Hematopoietic multipotent progenitor cell treated with erythropoietin and hydrocortisone succinate and interleukin-3 and kit ligand, for 8 days (in vitro differentiated cells): ENCODE measurements at places on chromosomes 16 and 17.

DNA sequence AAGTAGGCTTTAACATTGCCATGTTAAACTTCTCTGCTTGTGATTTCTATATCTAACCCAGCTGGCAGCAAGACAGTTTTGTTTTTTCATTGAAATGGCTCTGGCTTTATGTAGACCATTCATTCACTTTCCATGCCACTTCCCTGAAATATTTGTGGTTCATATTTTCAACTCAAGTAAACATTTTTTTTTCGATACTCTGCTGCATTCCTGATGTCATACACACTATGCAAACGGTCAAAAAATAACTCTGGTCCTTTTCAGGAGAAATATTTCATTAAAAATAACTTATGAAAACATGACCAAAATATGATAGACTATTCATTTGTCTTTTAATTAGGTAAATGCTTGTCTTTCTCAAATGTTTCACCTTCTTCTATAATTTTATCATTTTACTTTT is 116.3 kb downstream of the USP22 start:
- no peak for DNase-seq

DNA sequence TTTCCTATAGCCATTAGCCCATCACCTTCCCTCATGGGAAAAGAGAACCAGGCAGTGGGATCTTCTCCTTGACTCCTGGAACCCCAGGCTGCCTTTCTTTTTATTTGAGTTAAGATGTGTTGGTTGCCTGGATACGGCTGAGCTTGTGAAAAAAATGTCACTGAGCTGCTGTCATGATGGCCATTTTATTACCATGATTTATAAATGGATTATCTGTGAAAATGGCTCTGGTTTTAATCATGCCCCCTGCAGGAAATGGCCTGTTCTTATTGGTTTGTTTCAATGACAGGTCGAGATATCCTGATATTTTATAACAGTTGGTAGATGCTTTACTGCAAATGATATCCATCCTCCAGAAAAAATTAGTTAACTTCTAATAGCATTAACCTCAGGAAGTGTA is 640.4 kb downstream of the CDH11 start:
- no peak for DNase-seq

GRCh38 chr17:81958633-81959342 is 2.2 kb downstream of the NOTUM start:
- DNase-seq = no peak

GRCh38 chr16:52069866-52070265 is 477.1 kb downstream of the TOX3 start:
- DNase-seq = peak; percentile 1

DNA sequence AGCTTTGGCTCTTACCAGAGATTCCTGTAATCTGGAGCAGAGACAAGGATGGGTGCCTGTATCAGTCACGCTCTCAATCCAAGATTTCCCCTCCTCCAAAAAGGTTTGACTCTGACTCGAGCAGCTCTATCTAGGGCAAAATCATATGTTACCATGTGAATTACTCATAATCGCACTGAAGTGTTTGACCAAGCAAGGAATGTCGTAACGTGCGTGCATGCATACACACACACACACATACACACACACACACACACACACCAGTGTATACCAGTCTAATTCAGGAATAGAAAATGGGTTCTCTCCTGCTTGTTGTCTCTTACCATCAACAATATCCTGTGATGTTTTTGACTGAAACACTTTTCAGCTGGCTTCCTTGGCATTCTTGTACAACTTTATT is 835.1 kb downstream of the KCNJ2 start:
- no peak for DNase-seq

DNA sequence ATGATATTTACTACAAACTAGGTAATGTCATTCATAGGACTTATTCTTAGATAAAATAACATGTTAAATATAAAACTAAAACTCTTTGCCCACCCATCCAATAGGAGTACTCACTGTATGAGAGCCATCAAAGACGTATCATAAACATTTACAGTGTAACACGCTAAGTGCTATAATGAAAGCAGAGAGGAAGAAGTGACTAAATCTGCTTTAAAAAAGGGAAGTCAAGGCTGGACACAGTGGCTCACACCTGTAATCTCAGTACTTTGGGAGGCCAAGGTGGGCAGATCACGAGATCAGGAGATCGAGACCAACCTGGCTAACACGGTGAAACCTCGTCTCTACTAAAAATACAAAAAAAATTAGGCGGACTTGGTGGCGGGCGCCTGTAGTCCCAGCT is 32.4 kb downstream of the SPAG9 start:
- DNase-seq = no peak

- no peak for DNase-seq
These were observed 13.3 kb upstream of the RFWD3 start for GRCh38 chr16:74679983-74680382.

DNA sequence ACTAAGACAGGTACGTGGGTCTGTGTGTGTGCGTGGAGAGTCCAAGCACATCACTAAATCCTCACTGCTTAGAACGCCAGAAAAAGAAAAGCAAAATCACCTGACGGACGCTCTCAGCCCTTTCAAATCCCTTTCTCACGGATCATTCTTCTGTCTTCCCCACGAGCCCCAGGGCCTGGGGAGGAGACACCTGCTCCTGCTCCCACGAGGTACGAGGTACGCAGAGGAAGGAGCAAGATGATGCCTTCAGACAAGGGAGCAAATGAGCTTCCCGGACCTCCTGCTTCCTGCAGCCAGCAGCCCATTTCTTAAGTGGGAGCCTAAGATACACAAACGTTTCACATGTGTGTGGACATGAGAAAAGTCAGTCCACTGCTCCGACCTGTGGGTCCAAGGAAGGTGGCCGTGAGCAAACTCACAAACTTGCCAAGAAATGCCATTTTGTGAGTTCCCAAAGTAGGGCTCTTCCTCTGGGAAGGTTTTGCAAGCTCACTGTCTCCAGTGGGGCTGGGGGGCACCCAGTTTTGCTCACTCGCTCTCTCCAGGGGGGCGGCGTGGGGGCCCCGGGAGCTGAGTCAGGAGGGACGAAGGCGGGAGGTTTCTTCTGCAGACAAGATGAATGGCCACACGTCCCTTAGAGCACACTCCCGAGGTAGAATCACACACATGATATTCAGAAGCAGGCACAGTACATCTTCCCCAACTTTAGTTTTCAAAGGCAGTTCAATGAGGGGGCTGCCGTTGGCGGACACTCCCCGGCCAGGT is 68.1 kb downstream of the MRM3 start:
- no peak for DNase-seq

GRCh38 chr16:56174411-56174810 is 16.9 kb upstream of the GNAO1 start:
- no peak for DNase-seq

GRCh38 chr16:31072540-31073141 is 1.4 kb downstream of the ZNF668 start:
- DNase-seq = peak; percentile 71

DNA sequence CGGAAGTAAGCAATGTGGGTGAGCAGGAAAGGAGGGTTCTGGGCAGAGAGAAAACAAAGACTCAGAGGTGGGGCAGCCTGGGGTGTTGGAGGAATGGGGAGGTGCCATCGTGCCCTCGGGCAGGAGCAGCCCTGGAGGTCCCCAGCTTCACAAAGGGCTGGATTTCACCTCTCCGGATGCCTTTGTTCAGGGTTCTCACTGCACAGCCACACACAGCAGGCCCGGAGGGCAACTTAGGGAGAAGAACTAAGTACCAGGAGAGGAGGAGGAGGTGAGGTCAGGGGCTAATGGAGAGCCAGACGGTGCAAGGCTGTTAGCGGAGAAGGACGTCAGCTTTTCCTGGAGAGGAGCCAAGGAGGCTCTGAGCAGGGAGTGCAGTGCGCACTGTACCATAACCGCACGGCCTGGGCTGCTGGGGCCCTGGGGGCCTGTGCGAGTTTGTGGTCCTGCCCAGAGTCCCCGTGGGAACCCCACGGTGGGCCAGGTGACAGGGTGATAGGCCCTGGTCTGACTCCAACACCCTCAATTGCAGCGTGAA is 9.3 kb downstream of the ARRB2 start:
- DNase-seq = no peak

DNA sequence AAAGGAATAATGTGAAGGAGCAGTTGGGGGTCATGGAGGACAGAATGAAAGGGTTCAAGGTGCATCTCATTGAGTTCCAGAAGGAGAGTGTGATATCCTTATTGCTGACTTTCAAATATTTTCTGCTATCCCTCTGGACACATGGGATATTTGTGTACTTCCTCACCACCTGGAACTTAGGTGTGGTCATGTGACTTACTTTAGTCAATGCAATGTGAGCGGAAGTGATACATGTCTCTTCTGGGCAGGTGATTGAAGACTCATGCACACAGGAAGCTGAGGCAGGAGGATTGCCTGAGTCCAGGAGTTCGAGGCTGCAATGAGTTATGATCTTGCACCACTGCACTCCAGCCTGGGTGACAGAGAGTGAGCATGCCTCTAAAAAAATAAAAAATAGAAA is 36.7 kb upstream of the TANC2 start:
- DNase-seq = no peak

- no peak for DNase-seq
These were observed 84.4 kb upstream of the PLCG2 start for GRCh38 chr16:81694494-81695280.
